ENCODE measurements at places on chromosomes 12 and 14.

DNA sequence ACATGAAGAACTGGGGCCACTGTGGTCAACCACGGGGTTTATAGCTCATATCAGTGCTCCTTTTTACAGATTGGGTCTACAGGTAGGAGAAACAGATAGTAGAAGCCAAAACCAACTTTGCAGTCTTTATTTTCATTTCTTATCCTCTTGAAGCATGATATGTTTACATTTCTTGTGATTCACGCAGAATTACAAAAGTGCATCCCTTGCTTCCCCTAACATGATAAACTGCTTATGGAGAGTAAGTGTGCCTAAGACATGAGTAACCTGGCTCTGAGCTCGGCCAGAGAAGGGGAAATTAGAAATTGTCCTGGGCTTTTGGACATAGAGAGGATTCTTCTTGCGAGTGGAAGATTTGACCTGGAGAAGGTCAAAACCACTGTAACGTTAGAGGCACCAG lies 18.4 kb downstream of the PWP1 start:
- peak; percentile 74 for DNase-seq

GRCh38 chr14:72800848-72801370 lies 93.0 kb downstream of the DPF3 start:
- no peak for DNase-seq

GRCh38 chr14:81161088-81161487 lies 59.7 kb downstream of the GTF2A1 start:
- DNase-seq = no peak

GRCh38 chr14:74401504-74402241 lies 24.3 kb downstream of the SYNDIG1L start:
- no peak for DNase-seq

DNA sequence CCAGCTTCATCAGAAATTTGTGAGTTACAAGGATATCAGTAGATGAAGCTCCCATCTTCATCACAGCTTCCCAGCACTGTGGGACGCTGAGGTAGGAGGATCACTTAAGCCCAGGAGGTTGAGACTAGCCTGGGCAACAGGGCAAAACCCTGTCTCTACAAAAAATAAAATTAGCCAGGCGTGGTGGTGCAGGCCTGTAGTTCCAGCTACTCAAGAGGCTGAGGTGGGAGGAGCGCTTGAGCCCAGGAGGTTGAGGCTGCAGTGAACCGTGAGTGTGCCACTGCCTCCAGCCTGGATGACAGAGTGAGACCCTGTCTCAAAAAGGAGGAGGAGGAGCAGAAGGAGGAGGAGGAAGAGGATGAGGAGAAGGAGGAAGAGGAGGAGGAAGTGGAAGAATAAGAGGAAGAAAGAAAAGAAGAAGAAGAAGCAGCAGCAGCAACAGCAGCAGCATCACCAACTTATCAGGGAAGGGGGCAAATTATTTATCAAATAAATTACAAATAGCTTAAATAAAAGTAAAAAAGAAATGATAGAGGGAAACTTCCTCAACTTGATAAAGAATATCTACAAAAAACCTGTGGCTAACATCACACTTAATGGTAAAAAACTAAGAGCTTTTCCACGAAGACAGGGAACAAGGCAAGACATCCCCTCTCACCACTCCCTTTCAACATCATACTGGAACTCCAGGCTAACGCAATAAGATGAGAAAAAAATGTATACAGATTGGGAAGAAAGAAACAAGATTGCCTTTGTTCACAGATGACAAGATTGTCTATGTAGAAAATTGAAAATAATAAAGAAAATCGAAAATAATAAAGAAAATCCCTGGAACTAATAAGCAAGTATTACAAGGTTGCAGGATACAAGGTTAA lies 69.6 kb downstream of the NINJ2 start:
- no peak for DNase-seq

- no peak for DNase-seq
These were observed 14.6 kb downstream of the GTF2A1 start for GRCh38 chr14:81206115-81206514.

DNA sequence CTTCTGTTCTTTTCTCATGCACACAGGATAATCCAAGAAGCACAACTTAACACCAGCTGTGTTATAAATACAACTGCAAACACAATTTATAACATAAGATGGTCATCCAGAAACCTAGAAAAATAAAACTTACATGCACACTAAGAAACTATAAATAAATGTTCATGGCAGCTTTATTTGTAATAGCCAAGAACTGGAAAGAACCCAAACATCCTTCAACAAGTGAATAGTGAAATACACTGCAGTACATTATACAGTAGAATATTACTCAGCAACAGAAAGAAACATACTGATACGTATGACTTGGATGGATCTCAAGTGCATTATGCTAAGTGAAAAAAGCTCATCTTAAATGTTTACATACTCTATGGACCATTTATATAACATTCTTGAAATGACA lies 132.7 kb downstream of the SPTSSA start:
- DNase-seq = no peak

DNA sequence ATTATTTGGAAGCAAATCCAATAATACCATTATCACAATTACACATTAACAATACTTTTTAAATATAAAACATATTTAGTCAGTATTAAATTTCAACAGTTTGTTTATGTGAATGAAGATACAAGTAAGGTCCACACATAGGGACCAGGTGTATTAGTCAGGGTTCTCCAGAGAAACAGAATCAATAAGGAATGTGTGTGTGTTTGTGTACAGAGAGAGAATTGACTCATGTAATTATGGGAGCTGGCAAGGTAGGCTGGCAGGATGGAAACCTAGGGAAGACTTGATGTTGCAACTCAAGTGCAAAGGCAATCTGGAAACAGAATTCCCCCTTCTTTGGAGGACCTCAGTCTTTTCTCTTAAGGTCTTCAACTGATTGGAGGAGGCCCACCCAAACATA lies 123.2 kb upstream of the OTX2 start:
- DNase-seq = no peak

GRCh38 chr12:111444925-111445725 lies 39.4 kb downstream of the SH2B3 start:
- no peak for DNase-seq

DNA sequence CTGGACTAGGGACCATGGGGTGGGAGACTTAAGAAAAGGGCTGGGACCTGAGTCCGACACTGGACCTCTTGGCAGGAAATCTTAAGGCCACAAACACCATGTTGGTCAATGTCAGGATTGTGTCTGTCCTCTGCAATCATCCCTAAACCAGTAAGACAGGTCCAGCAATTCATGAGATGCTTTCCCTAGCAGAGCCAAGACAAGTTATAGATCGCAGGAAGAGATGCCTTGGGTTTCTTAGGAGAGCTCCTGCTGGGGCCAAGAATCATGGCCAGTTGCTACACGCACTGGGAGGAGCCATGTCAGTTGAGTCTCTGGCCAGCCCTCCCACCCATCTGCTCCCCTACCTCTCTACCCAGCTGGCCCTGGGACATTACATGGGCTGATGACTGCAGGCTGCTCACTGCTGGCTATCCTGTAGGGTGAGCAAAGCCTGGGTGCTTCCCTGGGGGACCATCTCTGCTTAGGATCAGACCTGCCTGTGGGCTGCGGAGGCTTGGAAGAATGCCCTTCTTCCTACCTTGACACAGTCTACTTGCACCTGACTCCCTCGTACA lies 14.2 kb downstream of the PLEKHH1 start:
- no peak for DNase-seq

DNA sequence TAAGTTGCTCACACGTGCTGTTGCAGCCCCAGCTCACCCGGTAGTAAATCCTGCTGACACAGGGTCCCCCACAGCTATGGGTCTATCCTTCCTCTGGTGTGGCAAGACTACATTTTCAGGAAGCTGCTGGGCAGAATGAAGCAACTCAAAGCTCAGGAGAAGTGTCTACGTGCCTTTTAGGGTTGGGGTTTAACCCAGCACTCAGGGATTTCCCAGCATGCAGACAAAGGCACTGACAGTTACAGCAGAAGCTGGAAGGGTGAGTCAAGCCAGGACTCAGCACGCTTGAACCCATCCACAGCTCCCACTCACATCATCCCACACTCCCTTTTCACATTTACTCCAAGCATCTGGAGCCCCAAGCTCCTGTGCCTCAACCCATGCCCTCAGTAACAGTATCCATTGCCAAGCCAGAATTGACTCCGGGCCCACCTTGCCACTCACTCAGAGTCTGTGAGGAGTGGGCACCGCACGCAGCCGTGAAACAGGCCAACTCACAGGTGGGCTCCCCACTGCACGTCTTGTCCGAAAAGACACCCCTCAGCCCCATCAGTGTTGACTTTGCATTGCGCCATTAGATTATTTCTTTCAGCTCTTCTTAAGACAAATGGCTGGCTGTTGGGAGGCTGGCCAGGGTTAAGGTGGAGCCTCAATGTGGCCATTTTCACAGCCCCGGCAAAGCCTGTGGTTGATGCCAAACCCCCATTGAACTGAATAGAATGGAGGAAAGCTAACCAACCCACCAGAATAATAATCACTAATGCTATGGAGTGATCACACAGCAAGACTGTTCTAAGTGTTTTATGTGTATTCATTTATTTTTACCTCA lies 59.6 kb downstream of the ZFP36L1 start:
- no peak for DNase-seq

DNA sequence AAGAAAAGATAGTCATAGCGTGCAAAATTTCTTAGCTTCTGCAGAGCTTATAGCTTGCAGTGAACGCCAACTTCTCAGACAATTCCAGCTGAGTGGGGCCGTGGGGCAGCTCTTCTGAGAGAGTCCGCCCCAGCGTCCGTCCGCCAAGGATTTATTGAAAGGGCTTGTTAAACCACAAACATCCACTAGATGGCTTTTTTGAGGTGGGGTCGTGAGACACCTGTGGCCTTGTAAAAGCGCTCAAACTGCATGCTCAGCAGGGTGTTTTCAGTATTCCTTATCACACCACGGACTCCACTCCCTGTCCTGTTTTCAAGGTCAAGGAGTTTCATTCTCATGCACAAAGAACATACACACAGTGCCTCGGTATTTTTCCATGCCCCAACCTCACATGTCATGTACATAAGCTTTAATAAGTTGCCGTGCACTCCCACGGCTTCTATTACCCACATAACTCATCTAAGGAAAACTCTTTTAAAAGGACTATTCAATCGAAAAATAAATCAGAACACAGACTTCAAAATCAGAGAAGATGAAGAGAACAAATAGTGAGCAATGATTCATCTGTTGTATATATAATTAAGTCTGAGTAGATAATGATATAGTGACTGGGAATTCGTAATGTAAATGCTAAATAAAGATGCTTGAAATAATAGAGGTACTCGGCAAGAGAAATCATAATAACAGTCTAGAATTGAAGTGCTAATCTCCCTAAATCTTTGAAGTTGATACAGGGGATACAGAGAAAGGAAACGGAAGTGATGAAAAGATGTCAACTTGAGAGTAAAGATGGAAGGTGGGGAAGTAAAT lies 46.7 kb downstream of the WBP11 start:
- DNase-seq = no peak

DNA sequence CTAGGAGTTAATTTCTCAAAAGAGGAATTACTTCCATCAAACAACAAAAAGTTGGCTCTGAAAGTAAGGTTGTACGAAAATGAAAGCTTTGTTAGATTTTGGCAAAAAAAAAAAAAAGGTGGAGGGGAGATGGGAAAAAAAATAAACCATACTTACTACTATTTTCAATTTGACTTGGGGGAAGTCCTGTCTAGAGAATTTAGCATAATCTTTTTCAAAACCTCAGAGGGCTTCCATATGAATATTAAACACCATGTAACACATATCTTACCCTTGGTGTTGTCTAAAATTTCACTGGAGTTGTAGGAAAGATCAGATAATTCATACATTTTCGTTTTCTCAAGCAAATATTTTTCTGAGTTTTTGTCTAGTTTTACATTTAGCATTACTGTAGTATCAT lies 17.5 kb downstream of the GRIP1 start:
- DNase-seq = no peak

GRCh38 chr14:33163600-33163999 lies 224.9 kb downstream of the NPAS3 start:
- DNase-seq = no peak

GRCh38 chr14:61527325-61528100 lies 167.8 kb upstream of the HIF1A start:
- DNase-seq = peak; percentile 85

DNA sequence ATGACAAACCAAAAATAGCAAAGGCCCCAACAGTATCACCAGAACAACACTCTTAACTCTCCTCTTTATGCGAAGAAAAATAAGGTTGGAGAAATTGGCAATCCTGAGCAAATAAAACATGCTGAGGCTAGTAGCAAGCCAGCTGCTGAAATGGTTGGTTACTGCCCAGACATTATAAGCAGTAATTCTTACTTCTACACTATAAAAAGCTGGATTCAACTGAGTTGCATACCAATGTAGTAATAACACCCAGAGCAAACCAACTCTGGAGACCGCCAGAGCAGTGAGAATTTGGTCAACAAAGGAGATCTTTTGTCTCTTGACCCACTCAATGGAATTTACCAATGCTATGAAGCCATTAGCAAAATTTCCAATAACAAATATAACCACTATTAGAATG lies 628 bp downstream of the TAS2R30 start:
- no peak for DNase-seq

DNA sequence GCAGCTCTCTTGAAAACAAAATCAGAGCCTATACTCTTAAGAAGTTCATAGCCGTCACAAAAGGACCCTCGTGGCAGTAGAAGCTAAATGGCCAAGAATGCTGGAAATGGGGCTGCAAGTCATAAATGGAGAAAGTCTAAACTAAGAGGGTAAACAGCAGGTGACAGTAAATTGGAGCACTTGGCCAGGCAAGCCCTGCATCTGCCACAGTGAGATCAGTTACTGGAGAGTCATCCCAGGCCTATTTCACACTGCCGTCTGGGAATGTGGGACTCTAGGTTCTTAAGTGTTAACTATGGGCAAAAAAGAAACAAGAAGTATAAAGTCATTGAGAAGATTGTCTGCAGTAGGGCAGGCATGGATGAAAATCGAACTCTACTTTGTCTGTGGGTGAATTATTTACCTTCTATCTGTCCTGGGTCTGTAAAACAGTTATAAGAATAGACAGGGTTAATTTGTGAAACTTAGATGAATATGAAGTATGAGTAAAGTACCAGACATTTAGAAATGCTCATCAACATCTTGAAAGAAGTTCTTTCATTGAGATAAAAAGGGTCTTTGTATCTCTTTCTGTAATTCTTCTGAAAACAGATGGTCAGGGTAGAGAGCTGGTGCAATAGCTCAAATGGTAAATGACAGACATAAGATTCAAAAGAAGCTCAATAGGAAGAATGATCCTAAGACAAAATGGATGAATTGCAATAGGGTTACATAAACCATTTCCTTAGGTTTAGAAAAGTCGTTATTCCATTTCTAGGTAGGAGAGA lies 792.5 kb downstream of the DIO2 start:
- no peak for DNase-seq

GRCh38 chr14:74015963-74016362 lies 3.1 kb downstream of the ENTPD5 start:
- no peak for DNase-seq
